NCI-H1417 treated with DMSO at 0.1 percent for 48 hours (cell line): ENCODE measurements at places on chromosomes 7 and 10.

GRCh38 chr7:157263156-157263555 is 73.6 kb upstream of the DNAJB6 start:
- no peak for DNase-seq

DNA sequence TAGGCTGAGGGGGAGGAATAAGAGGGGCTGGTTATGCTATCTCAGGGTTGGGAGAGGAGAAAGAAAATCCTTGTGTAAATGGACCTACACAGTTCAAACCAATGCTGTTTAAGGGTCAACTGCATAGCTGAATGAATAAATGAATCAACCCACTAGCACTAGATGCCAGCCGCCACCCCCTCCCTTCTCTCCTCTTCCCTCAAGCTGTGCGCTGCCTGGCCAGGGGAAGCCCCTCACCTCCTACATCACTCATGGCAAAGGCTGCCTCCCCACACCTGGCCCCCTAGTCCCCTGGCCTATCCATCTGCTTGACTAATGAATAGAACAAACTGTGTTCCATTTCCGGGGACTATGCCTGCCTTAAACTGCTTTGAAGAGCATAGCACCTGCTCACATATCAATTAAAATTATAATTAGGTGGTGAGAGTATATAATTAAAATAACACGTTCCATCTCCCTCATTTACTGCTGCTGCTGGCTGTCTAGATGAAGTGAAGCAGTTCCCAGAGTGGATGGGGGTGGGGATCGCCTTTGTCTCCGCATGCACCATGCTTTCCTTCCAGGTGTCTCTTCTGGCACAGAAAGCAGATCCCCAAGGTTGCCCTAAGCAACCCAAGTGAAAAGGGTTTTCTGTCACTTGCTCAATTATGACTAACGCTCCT is 32.6 kb downstream of the GRID1 start:
- DNase-seq: peak; percentile 87

GRCh38 chr10:77837248-77837924 is 89.2 kb downstream of the DLG5 start:
- no peak for DNase-seq

DNA sequence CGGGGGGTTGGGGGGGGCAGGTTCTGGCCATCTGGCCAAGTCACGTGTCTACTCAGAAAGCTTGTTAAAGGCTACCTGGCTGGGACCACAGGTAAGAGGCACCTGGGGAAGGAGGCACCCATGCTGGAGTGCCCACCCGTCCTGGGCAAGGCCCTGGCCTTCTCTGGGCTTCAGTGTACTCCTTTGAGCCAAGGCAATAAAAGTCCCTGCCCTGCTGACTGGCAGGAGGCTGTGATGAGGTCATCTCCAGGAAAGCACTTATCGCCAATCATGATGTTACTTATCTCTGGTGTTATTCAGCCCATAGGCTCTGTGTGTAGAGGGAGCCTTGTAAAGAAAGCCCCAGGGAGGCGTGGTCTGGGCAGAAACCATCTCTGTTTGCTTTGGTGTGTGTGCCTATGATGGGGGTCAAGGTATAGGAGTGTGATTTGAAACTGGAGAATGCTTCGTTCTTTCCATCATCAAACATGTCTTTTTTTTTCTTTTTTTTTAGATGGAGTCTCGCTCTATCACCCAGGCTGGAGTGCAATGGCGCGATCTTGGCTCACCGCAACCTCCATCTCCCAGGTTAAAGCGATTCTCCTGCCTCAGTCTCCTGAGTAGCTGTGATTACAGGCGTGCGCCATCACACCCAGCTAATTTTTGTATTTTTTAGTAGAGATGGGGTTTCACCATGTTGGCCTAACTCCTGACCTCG is 2.5 kb upstream of the CLDN4 start:
- peak; percentile 90 for DNase-seq

DNA sequence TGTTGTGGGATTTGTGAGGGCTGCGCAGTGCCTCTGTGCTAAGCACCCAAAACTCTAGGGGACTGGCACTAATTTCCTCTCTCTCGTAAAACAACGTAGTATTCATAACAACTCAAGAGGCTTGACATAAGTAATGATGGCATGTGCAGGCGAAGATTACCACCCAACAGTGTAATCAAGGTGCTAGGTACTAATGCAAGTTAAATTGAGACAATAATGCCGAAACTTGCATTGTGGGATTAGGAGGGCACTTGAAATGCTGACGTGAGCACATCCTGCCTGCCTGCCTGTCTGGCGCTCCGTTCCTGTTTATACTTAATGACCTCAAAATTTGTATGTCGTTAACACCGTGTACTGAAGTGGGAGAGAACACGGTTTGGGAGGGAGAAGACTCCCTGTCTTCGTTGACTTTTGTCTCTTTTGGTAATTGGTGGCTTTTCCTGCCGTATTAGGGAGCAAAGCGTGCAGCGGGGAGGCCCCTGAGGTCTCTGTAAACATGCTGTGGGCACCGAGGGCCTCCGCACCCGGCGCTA is 139.0 kb downstream of the MGMT start:
- DNase-seq: no peak

DNA sequence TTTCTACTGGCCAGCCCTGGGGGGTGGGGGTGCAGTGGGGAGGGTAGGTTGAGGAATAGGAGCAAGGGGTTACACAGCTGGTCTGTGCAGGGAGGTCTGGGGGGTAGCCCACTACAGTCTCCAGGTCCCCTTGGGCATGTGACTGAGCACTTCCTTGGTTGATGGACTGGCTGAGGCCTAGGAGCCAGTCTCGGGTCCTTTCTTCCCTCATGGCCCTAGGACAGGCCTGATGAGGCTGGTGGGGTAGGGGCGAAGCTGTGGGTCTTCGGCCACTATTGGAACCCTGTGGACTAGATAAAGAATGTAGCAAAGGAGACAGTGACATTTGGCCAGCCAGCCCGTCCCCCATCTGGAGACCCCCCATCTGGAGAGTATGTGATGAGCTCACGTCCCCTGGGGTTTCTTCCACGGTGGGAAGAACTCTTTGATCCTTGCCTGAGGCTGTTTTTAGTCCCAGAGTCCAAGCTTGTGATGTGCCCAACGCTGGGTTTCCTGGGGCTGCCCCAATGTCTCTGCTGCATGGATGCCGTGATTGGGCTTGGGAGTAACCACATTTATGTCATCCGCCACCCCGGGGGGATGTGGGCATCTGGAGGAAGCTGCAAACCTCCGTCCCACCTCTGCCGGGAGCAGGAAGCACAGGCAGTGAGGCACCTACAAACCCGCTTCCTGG is 20.7 kb downstream of the FAM241B start:
- no peak for DNase-seq

GRCh38 chr7:39211581-39211980 is 233.9 kb downstream of the POU6F2 start:
- DNase-seq: no peak

DNA sequence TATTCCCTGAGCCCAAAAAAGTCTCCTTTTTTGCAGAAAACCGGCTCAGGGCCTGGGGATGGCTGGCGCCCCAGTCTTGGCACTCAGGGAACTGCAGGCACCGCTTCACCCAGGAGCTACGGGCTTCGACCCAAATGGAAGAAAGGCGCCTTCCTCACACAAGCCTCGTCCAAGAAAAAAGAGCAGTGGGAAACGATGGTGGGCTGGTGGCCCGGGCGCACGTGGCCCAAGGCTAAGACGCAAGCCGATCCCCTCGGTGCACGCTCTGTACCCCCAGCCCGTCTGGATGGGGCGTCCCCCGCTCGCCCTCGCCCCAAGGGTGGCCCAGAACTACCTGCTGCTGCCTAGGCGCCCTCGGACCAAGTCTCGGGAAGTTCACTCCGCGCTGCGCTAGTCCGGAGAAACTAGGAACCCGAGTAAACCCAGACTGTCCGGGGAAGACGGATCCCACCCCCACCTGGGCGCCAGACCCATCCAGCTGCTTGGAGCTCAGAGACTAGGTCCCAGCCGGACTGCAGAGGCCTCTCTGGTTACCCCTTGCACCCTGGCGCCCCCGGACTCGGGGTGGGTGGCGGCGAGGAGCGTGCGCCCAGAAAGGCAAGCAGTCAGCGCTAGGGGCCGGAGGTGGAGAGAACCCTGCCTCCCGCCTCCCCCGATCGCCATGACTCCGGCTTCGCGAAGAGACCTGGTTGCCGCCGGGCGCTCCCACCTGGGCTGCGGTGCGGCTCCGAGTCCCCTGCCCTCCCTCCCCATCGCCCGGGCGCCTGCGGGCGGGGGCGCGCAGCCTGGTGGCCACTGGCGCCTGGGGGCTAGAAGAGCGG is 76.4 kb downstream of the CALN1 start:
- DNase-seq: no peak

- DNase-seq: no peak
Observed at GRCh38 chr7:16815001-16815400, 10.2 kb upstream of the AGR2 start.

DNA sequence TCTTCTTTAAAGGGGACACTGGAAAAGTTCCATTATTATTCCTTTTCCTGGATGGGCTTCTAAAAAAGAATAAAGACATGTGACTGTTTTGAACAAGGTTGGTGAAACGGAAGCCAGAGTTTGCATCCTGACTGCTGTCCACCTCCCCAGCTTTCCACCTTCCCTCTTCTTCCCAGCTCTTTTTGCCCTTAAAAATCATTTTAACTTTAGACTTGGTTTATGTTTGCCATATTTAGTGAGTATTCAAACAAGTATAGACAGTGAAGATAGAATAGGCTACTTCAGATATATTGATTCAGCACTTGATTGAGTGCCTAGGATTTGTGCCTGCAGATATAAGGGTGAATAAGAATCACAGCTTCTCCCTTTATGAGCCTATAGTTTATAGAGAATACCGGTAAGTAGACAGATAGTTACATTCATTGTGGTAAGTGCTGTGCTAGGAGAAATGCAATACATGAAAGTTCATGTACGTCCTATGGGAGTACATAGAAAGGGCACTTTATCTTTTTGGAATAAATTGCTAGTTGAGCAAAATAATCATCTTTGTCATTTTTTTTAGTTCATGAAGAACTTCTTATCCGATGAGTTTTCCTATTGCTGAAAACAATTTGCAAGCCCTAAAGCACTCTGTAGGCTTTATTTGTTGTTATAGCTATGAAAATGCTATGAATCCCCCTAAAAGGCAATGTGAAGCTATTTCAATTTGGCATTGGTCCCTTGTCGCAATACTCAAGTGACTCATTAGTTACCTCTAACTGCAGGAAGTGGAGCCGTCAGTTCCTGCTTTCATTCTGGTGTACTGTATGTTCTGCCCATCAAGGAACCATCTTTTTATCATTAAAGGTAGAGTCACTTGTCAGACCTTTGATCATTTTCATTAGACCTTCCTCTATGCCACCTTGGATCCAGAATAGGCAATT is 57.2 kb upstream of the STRIP2 start:
- DNase-seq: no peak

DNA sequence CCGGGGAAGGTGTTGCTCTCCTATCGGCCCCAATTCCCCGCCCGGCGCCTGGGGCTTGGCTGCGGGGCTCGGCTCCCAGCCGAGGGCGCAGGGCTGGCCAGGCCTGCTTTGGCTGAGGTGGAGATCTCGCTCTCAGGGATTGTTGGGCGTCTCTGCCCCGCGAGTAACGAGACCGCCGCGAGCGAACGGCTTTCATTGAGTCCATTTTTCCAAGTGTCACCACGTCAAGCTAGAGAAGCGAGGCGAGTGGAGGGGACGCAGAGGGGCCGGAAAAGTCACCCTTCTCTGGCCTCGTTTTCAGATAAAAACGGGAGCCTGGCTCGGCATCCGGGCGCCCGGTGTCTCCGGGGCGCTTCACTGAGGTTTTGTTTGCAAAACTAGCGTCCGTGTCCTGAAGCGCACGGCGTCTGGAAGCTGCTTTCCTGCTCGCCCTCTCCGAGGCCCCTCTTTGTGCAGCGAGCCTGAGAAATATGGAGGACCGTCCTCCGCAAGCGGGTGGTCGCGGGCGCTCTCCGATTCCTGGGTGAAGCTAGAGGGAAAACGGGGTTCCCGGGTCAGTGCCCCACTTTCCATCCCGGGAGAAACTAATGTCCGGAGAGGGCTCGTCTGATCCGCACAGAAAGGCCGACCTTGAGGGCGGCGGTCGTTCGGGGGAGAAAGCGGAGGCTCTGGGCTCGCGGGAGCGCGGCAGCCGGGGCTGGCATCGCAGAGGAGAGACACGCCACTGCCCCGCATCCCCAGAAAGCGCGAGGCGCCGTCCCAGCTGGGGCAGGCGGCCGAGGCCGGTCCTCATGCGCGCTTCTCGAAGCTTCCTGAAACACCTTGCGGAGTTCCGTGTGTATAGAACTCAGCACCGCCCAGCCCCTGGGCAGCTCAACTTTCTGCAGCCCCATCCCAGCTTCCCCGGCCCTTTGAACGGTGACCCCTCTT is 3.5 kb upstream of the EN2 start:
- DNase-seq: no peak

GRCh38 chr10:21989453-21990154 is 13.9 kb downstream of the DNAJC1 start:
- peak; percentile 8 for DNase-seq
